Small intestine (tissue), 16 donors: ENCODE measurements at places on chromosomes 1 and 21.

GRCh38 chr1:35929730-35930592 lies 944 bp upstream of the AGO3 start:
- DNase-seq, result peak; percentile 43

GRCh38 chr1:96079581-96079980 lies 642.0 kb upstream of the PTBP2 start:
- DNase-seq, result no peak

- DNase-seq, result no peak
Observed at GRCh38 chr1:58573705-58574591, 3.1 kb downstream of the TACSTD2 start.

DNA sequence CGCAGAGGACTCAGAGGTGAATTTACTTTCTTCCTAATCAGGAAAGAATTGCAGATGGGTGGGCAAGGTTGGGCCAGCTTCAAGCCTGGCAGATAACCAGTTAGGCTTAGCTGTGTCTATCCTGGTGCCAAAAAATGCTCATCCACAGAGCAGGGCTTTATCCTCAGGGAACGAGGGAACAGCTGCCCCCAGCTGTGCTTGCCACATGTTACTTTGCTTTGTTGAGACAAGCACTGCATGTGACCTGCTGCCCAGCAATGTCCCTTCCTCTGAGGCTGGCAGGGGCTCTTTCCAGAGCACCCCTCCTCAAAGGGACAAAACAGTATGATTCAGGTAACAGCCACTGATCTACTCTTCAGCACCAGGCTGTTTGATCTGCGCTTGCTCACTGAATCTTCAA lies 505.1 kb upstream of the USP24 start:
- no peak for DNase-seq

- DNase-seq, result peak; percentile 44
Observed at GRCh38 chr1:186404454-186405051, 28.9 kb downstream of the ODR4 start.

DNA sequence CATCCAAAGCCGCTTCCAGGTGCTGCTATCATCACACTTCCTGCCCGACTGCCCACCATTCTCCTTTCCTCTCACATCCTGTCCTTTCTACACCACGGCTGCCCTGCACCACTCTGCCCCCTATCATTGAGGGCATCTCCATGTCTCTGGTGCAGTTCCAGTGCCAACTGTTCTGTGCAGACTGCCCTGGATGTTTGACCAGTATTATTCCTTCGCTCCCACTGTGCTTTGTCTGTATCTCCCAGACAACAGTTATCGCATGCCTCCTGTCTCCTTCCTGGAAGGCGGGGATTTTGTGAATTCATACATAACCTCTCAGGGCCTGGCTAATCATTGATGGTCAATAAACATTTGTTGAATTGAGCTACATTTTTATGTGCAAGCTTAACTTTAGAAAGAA lies 63.6 kb upstream of the GNG12 start:
- DNase-seq, result peak; percentile 20

- DNase-seq, result no peak
Observed at GRCh38 chr1:27478098-27478497, 11.9 kb downstream of the WASF2 start.

GRCh38 chr1:10652626-10653025 lies 143.8 kb downstream of the CASZ1 start:
- DNase-seq, result no peak
